Fibroblast of skin of right biceps (primary cell): ENCODE measurements at places on chromosomes 3 and 15.

DNA sequence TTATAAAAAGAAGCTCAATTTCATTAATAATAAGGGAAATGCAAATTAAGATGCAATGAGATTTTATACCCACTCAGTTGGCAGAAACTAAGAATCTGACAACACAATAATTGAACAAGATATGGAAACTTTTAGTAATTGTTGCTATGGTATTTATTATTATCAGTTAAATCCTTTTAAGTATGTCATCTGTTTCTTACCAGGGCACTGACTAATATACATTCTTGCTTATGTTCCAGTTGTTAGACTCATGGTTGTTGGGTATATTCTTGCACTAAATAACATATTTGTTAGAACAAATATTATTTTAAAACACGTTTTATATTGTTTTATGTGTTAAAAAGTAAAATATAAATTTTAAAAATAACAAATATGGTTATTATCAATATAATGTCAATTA, 690.3 kb downstream of the MECOM start:
- DNase-seq: no peak

GRCh38 chr3:153320585-153321128, 158.6 kb downstream of the RAP2B start:
- no peak for DNase-seq

- DNase-seq: peak; percentile 19
Measured at GRCh38 chr15:27235681-27236080, 264.7 kb downstream of the GABRG3 start.

- DNase-seq: no peak
Measured at GRCh38 chr3:24650839-24651238, 156.2 kb upstream of the THRB start.

DNA sequence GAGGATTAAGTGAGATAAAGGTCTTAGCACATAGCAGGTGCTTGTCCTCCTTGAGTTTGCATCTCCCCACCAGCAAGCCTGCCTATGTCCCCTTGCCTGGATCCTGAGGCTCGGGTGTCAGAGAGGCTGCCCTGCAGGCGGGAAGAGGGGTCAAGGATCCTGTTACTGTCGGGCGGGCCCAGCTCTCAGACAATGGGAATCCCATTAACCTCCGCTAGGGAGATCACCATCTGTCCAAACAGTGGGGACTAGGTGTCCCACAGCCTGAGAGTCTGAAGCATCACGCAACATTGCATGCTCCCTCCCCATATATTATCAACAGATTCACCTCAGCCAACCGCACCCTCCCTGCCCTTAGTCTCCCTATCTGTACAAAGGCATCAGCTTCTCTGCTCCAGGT, 151.4 kb downstream of the FBLN2 start:
- no peak for DNase-seq

GRCh38 chr3:143843587-143843986, 4.7 kb downstream of the SLC9A9 start:
- DNase-seq: no peak

- DNase-seq: no peak
Measured at GRCh38 chr3:147618691-147619090, 209.5 kb downstream of the ZIC1 start.

GRCh38 chr3:80526153-80526552, 758.4 kb upstream of the ROBO1 start:
- DNase-seq: no peak

DNA sequence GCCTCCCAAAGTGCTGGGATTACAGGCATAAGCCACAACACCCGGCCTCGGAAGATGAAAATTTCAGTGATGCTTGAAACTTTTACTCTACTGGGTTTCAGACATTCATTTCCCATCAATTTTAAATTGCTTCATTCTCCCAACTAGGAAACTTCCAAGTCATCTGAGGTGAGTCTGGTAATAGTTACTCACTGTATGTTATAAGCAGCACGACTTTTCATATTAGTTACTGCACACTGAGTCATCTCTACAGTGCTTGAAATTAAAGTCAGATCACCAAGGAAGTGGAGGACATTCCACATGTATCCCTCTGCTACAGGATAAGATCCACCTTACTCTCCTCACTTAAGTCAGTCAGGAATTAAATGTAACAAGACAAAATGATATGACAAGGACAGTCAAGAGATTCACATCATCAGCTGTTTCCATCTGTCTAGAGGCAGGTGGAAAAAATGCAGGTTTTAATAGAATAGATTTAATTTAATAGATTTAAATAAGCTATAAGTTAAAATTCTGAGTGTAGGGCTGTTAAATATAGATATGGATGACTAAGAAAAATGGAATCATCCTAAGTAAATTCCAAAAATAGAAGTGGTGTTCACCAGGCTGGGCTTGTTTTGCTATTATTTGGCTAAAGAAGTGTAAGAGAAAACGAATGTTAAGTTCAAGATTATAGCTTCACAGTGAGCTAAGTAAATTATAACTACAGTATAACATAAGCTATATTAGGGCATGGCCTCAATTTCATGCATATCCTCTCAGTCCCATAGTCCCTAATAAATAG, 104.4 kb downstream of the TMCO5A start:
- DNase-seq: peak; percentile 94

- DNase-seq: peak; percentile 66
Measured at GRCh38 chr3:127800508-127800907, 21.8 kb downstream of the MGLL start.

DNA sequence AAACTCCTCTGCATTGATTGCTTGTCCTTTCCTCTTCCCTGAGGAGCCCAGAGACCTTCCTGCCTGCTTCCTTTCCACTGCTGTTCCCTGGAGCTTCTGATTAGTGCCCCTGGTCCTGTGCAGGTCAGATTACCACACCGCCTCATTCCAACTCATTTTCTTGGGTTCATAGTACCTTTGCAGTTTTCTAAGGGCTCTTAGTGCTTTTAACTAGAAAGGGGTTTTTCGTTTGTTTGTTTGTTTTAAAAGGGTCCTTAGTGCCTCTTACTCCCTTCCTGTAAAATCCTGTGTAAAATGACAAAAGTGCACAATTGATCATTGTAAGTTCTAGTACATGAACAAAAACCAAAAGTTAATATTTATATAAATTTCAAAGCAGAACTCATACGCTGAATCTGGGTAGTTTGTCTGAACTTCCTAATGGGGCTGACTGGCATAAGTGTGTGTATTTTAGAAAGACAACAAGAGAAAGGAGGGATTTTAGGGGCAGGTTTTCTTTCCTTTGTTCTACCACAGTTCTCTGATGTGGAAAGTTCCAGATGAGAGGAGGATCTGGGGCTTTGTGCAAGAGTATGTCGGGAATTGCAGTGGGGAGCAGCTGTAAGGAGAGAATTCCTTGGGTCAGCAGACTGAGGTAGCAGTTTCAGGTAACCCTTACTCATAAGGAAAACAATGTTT, 30.6 kb downstream of the SNRK start:
- no peak for DNase-seq

DNA sequence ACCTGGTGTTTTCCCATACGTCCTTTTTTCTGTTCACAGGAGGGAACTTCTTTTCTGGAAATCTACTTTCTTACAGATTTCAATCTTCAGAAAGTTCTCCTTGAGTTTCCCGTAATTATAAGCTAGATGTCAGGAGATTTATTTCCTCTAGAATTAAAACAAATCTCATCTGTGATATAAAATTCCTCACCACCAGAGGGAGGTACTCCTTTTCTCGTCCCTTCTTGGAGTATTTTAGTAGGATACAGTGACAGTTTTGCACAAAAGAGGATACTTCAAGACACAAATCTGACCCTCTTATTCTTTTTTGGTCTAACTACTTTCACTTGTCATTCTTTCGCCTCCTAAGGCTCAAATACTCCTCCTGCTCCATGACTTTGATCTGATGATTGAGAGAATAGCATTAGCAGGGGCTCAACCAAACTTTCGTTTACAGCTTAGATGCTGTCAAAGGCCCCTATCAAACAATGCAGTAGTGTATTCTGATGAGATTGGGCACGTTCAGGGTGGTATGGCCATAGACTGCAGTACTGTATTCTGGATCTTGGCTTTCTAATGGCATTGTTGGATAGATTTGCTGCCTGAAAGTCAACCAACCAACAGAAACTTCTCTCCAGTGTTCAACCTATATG, 38.0 kb downstream of the TMEM41A start:
- DNase-seq: peak; percentile 2

- peak; percentile 66 for DNase-seq
Measured at GRCh38 chr3:66588340-66588847, 87.6 kb upstream of the LRIG1 start.
